ENCODE measurements at places on chromosomes 3 and 15. TPM values are rescaled to one million over a fixed set of nuclear protein-coding genes. Genes with fewer than 3 reads are reported as not detected.

GATM gene
- total RNA-seq, result 2.3 TPM

OCA2 gene
- 0.28 TPM for total RNA-seq

ZNF660 gene
- not detected for total RNA-seq

ACSBG1 gene
- total RNA-seq, result 0.16 TPM

CIDEC gene
- 76.8 TPM for total RNA-seq

PCOLCE2 gene
- total RNA-seq, result 21.8 TPM

CLDN18 gene
- not detected for total RNA-seq

ATP13A5 gene
- not detected for total RNA-seq

C3orf49 gene
- not detected for total RNA-seq

ACTR8 gene
- total RNA-seq, result 17.6 TPM

IQCF5 gene
- total RNA-seq, result not detected
